ENCODE measurements at places on chromosomes 11 and 22. TPM values are rescaled to one million over a fixed set of nuclear protein-coding genes. Genes with fewer than 3 reads are reported as not detected.

The HORMAD2 gene
- total RNA-seq, result not detected

The HPX gene
- 5.2 TPM for total RNA-seq

The MMP13 gene
- total RNA-seq, result not detected

The OR8G1 gene
- total RNA-seq, result not detected

The LRRC56 gene
- 9.4 TPM for total RNA-seq

The CHST1 gene
- 1.8 TPM for total RNA-seq

The PI4KA gene
- 100 TPM for total RNA-seq

The GAL gene
- not detected for total RNA-seq

The RNH1 gene
- 156 TPM for total RNA-seq

The PLCB3 gene
- 42.4 TPM for total RNA-seq

The LGR4 gene
- total RNA-seq, result 47.6 TPM

The SCGB1A1 gene
- total RNA-seq, result 2.7 TPM

The IGSF9B gene
- 30.3 TPM for total RNA-seq

The GPR83 gene
- total RNA-seq, result 0.09 TPM

The OR2D2 gene
- not detected for total RNA-seq

Measured in mucosa of gallbladder (tissue), 1 donor.